ENCODE measurements at places on chromosomes 7 and 10.

GRCh38 chr7:115775981-115776380 lies 254.6 kb downstream of the TFEC start:
- DNase-seq, result no peak

DNA sequence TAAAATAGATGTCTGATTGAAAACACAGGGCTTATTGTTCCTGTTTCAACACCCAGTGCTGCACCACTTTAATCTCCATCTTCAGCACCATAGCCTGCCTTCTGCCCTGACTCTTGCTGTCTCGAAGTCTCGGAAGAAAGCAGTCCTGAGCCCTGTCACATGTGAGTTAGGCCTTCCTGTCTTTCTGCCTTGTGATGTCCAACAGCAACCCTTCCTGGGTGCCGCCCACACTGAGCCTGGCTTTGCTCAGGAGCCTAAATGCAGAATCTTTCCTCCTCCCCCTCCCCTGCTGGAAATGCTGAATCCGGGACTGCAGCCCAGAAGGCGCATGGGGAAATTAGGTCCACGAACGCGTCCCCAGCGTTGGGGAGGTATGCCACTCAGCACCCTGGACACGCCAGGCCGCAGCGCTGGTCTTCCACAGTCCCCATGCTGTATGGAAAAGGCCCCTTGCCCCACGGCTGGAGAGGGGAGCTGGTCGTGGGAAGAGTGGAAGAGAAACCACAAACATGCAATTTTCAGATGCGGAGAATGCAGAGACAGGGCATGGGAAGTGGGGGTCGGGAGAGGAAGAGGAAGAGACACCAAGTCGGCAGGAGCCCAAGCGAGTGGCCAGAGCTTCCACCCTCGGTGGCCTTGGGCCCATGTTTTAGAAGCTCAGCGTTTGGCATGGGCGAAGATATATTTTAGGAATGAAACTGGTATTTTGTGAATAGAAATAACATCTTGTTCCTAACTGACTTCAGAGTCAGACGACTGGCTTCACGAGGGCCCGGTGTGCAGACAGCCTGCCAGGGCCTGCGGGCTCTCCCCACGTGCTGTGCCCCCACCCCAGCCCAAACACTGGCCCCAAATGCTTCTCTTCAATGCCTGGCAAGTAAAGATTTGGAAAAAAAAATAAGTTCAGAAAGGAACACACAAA lies 656.1 kb upstream of the FOXK1 start:
- peak; percentile 5 for DNase-seq

GRCh38 chr7:154879629-154880028 lies 123.3 kb downstream of the PAXIP1 start:
- no peak for DNase-seq

DNA sequence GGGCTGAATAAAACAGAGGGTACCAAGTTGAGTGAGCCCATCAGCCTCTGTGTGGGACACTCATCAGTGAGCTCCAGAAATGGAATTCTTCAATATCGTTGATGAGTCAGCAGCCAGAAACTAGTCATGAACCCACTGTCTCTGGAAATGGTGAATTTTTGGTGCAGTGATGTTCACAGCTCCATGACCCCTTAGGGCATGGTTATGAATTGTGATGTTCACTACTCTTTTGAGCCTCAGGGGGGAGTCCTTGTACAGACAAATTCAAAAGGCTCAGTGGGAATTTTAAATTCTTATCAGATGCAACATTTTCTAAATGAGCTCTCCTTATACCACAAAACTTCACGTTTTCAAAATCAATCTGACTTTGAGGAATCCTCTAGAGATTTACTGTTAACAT lies 335.7 kb downstream of the PHTF2 start:
- peak; percentile 89 for DNase-seq

GRCh38 chr7:1920266-1920681 lies 250.2 kb downstream of the ELFN1 start:
- no peak for DNase-seq

GRCh38 chr10:120456626-120457430 lies at the start of gene PLPP4:
Gene PLPP4 (plus strand): TSS chr10:120457227. CDS start chr10:120457306, 79 bp downstream.
- peak; percentile 48 for DNase-seq

DNA sequence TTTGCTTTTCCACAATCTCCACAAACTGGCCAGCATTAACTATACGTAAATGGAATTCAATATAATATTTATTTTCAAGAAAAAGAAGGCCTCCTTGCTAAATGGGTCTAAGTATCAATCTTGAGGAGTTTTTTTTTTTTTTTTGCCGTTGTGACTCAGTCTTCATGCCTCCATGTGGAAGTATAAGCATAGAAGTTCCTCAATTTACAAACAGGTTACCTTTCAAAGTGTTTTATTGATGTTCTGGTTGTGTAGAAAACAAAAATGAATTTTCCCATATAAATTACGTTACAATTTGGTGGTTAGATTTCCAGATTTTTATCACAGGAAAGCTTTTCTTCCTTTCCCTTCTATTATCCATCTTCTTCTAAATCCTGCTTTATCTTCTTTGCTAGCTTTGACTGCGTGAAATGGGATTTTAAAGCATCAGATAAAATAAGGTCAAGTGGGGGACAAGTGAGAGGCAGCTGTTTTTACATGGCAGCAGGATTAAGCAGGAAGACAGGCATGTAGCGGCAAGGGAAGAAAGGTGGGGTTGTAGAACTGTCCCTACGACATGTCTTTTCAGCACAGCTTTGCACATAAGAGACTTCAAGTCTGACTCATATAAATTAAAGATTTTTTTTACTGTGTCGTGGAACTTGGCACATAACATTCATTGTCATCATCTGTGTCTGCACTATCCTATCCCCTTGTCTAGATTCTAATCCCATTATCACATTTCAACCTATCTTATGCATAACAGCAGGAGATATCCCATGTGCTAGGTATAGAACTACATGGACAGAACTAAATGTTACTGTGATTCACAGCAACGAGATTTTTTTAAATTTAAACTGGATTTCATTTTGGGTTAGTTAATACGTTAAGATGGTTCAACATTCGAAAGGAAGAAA lies 135.3 kb upstream of the FAM3C start:
- DNase-seq, result peak; percentile 43

GRCh38 chr7:8249121-8249520 lies 12.8 kb downstream of the ICA1 start:
- no peak for DNase-seq

DNA sequence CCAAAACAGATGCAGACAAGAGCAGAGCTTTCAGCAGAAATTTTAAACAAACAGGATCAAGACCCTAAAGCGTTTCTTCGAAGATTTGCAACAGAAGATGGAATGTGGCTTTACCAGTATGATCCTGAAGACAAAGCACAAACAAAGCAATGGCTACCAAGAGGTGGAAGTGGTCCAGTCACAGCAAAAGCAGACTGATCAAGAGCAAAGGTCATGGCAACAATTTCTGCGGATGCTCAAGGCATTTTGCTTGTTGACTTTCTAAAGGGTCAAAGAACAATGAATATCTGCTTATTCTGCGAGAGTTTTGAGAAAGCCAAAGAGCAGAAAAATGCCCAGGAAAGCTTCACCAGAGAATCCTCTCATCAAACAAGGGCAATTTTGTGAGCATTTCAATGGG lies 130.4 kb downstream of the MBL2 start:
- DNase-seq, result no peak

DNA sequence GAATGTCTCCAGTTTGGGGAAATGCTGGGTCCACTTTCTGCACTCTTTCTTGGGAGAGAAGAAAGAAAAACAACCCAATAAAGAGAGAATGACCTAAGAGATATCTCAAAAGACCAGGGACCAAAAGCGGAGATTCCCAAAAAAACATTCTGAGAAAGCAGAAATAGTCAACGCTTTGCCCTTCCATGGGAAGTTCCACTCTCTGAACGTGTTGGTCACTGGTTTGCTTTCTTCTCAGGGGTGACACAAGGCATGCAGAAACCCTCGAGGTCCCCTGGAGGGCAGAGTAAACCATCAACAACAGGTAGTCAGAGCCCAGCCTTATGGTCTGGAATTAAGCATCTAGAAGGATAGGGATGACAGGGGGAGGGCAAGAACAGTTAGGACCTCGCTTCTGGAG lies 26.2 kb upstream of the AOAH start:
- no peak for DNase-seq

DNA sequence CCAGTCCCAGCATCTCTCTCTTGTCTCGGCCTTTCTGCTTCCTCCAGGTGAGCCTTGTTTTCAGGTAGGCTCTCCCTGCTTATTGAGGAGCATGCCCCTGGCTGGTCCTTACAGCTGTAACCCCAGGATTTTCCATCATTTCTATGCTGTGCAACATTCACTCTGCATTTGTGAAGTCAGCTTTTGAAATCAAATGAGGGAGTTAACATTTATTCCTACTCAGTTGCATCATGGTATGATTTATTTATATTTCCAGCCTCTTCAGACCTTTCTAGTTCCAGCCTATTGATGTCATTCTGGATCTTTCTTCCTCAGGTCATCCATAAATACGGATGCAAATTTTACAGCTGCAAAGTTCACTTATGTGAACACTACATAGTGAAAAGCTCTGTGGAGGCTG lies 755.6 kb downstream of the TYW1 start:
- DNase-seq, result no peak

Measured in fibroblast of skin of back (primary cell).